Activated CD8-positive, alpha-beta memory T cell treated with anti-CD3 and anti-CD28 coated beads for 1 hour (primary cell): ENCODE measurements at places on chromosomes 7 and 10.

DNA sequence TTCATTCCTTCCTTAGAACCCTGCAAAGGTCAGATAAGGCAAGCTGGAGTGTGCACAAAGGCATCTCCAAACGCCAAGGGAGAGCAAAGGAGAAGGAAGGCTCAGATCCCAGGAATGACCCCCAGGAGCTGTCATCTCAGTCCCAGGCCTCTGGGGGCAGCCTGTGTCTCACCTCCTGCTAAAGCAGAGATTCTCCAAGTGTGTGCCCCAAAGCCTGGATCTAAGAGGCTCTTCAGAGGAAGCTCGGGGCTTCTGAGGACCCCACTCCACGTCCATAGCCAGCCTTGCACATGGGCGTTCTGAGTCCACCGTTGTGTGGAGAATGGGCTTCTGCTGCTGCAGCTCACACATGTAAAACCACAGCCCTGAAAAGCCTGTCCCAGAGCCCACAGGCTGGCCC, 5.1 kb upstream of the GRID1 start:
- no peak for DNase-seq

- DNase-seq, result peak; percentile 50
These were observed 252.6 kb downstream of the CELF2 start for GRCh38 chr10:11270135-11270857.

- no peak for DNase-seq
These were observed 23.2 kb upstream of the CALN1 start for GRCh38 chr7:72435366-72435765.

DNA sequence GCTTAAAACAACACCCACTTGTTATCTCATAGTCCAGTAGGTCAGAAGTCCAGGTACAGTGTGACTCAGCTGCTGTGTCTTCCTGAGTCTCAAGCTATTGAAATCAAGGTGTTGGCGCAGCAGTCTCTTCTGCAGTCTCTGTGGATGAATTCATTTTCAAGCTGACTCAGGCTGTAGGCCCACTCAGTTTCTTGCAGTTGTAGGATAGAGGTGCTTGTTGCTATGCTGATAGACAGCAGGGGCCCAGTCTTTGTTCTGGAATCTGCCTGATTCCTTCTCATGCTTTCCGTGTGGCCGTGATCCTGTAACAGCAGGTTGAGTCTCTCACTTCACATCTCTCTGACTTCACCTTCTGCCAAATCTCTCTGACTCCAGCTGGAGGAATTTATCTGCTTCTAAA, 400.4 kb upstream of the POM121L12 start:
- no peak for DNase-seq

DNA sequence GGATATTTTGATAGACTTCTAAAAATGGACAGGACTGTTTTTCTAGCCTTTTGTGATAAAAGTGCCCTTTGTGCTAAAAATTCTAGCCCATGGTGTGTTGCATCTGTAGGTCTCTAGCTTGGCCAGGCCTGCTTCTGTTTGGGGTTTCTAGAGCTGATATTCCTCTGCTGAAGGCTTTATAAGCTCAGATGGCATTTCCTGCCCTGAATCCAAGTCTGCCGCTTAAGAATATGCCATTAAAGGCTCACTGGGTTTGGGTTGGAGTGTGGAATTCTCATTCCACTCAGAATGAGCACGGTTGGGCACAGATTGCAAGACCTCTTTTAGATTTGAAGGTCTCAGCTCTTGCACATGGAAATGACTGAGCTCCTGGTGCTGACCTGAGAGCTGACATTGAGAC, 49.4 kb upstream of the IGFBP3 start:
- no peak for DNase-seq

DNA sequence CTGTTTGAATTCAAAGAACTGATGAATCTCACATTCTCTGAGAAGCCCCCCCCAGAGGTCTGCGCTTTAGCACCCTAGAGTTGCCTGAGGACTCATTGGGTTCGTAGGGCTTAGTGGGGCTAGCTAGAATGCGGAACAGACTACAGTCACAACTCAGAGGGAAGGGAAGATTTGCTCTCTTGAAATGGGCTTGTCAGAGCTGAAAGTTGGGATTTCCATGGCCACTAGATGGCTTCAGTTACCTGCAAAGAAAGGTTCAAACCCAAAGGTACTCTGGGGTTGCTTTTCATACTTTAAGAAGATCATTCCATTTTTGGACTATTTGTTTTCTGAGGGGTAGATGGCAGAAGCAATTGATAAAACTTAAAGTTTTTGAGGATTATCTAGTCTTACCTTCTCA, 205.0 kb downstream of the BBS9 start:
- DNase-seq, result no peak

DNA sequence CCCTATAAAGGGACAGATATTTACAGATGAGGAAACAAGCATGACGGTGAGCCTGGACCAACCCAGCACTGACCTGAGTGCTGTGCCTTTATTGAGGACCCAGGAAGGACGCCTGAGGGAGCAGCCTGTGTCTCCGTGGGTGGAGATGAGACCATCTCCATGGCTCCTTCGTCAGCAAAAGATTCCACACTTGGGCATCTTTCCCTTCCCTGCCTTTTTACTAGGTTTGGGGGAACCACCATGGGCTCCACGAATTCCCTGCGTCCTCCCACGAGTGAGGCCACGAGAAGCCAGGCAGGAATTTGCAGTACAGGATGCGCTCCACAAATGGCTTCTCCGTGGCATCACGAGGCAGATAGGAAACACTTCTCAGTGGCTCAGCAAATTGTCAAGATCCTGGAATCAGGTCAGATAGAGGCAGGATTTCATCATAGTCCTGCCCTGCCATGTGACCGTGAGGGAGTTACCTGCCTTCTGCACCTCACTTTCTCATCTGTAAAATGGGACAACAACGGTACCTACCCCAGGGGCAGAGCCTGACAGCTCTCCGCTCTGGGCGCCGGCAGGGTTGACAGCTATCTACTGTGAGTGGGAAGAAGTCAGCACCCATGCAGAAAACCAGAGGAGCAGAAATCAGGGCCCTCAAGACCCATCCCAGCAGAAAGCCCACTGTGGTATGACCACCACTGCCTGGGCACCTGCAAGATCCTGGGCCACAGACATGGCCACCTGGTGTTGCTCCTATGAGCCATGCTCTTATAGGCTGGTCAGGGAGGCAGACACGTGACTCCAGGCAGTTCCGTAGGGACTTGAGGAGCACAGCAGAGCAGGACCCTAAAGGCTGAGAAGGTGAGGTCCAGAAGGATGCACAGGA, 80.1 kb downstream of the GRID1 start:
- DNase-seq, result no peak

GRCh38 chr7:47000561-47000960, 581.4 kb downstream of the TNS3 start:
- DNase-seq, result no peak

- no peak for DNase-seq
These were observed 91.4 kb downstream of the ZFAND4 start for GRCh38 chr10:45581216-45581549.

GRCh38 chr10:71513540-71513853, 116.8 kb downstream of the CDH23 start:
- no peak for DNase-seq

- no peak for DNase-seq
These were observed 8.6 kb downstream of the CHST12 start for GRCh38 chr7:2411815-2412586.

DNA sequence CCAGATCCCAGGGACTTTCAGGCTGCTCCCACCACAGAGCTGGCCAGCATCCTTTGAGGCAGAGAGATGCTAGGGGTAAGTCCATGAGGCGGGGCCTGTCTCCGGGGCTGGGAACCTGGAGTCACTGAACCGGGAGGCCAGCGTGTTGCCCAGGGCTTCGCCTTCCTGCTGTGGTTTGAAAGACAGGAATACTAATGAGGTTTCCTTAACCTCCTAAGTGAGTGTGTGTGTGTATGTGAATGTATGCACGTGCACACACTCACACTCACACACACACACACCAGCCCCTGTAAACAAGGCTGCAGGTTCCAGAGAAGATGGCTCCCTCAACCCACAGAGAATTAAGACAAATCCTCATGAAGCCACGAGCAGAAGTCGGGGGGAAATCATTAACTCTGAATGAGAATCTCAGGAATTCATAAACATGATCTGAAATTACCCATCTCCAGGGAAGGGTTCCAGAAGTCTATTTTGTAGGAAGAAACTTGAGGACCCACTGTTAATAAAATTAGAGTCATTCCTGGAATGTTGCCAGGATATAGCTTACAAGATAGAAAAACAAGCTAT, 20.3 kb upstream of the PFKP start:
- no peak for DNase-seq

DNA sequence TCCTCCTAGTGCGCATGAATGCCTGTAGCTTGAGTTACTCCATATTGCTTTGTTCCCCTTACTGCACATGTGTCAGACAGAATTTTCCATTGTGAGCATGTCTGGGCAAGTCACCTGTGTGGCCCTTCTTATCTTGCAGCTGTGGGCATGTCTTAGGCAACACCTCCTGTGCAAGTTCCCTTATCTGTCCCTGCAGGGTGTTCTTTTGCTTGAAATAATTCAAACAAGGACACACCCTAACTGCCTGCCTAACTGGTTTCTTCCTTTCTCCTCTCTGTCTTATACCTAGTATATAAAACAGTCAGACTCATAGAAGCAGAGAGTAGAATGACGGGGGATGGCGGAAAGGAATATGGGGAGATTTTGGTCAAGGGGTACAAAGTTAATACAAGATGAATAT, 421.1 kb upstream of the SORCS1 start:
- no peak for DNase-seq

DNA sequence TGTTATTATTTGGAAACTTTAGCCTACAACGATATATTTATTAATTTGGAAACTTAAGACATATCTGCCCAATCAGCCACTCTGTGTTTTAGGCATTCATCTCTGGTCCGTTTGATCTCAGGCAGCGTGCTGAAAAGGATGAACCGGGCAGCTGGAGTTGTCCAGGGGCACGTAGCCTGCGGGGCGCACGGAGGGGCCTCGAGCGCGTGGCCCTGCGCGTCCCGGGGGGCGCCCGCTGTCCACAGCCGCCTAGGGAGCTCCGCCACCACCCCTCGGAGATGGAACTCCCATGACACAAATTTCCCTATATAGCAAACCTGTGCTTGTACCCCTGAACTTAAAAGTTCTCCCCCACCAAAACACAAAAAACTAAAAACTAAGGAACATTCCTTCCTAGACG, 24.3 kb upstream of the MKI67 start:
- no peak for DNase-seq

- no peak for DNase-seq
These were observed 112.3 kb downstream of the HPSE2 start for GRCh38 chr10:99123336-99123735.

GRCh38 chr10:100645091-100645490, 100.3 kb upstream of the PAX2 start:
- no peak for DNase-seq

GRCh38 chr7:100192969-100193368, 15.3 kb downstream of the STAG3 start:
- no peak for DNase-seq

GRCh38 chr10:123808906-123809305, 82.7 kb downstream of the CPXM2 start:
- no peak for DNase-seq

- no peak for DNase-seq
These were observed 415.0 kb downstream of the SFMBT2 start for GRCh38 chr10:6995831-6996230.

DNA sequence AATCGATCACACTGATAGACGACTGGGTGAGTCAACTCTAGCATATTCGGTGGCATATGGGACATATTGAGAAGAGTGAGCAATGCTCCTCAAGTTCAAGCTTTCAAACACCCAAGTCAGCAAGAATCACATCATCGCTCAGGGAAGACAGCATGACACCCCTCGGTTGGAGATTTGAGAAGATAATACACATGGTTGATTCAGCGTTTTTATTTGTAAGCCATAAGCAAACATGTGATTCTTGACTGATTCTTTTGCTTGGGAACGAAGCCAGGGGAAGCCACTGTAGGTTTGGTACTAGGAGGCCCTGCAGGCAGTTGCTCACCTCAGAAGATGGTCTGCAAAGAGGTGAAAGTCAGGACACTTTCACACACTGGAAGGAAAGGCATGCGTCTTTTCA, 12.6 kb downstream of the UCMA start:
- DNase-seq, result no peak

- no peak for DNase-seq
These were observed 37.5 kb downstream of the BPGM start for GRCh38 chr7:134684165-134684564.

DNA sequence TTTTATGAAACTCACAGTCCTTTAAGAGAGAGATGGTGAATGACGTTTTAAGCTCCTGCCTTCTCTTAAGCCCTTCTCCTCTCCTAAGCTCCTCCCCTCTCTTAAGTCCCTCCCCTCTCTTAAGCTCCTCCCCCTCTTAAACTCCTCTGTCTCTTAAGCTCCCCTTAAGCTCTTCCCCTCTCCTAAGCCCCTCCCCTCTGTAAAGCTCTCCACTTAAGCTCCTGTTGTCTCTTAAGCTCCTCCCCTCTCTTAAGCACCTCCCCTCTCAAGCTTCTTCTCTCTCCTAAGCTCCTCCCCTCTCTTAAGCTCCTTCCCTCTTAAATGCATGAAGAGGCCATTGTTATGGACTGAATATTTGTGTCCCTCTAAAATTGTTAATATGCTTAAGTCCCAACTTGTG, 1180.6 kb upstream of the AUTS2 start:
- DNase-seq, result no peak

GRCh38 chr7:123242467-123243092, 42.8 kb upstream of the SLC13A1 start:
- no peak for DNase-seq

- DNase-seq, result no peak
These were observed 47.3 kb downstream of the PROSER2 start for GRCh38 chr10:11870461-11870780.

DNA sequence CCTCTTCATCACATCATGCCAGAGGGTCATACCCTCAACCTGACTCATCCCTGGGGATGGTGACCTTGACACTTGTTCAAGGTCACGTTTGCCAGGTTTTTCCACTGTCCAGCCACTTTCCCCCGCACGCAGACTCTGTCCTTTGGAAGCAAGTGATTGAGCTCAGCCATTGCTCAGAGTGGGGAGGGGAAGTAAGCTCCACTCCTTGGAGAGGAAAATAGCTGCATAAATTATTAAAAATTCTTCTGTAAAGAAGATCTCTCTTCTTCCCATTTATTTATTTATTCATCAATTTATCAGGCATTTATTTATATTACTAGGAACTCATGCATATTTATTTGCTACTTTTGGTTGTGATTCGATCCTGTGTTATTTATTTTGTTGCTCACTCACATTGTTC, 88.0 kb downstream of the GLRX3 start:
- no peak for DNase-seq

DNA sequence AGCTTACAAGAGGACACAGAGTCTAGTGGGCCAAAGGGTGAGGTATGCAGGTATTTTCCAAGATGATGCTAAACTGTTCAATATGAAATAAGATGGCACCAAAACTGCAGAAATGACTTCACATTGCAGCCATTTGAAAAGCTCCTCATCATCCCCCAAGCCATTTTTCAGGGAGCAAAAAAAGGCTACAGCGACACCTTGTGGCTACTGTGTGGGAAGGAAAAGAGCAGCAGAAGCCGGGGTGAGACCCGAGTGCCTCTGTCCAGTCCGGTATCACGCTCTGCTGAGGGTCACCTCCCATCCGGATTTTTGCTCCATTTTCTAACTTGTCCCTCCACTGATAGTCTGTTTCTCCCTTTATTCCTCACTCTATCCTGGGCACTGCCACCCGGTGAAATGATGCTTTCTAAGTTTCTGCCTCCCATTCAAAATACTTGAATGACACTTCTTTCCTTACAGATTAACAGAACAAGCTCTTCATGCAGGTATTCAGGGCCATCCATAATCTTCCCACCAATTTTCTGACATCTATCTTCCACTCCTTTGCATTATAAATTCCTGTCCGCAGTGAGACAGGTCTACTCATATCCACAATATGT, 220.2 kb downstream of the DGKI start:
- DNase-seq, result no peak

- no peak for DNase-seq
These were observed 8.4 kb upstream of the ZNF853 start for GRCh38 chr7:6606866-6607583.
